Fibroblast of mammary gland (primary cell): ENCODE measurements at places on chromosomes 3 and 15.

- DNase-seq, result no peak
Measured at GRCh38 chr3:177860184-177860583, 662.9 kb upstream of the TBL1XR1 start.

GRCh38 chr15:74227968-74228722 lies 8.0 kb upstream of the CCDC33 start:
- DNase-seq, result peak; percentile 31

DNA sequence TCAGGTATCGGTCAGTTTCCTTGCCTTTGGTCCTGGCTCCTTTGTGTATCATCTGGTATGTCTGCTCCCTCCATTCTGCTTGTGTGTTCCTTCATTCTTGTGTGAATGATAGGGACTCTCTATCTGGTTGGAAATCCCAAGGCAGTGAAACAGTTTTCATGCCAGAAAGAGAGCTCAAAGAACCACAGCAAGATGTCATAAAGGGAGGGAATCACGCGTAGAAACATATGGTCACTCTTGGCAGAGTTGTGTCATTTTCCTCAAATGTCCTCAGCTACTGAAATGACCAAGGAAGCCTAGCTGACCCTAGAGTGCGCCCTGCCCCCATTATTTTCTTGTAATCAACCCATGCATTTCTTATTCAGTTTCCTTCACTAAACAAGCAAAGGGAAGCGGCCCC lies 48.0 kb downstream of the RASGRP1 start:
- no peak for DNase-seq

GRCh38 chr3:108146139-108146538 lies 55.3 kb upstream of the CD47 start:
- no peak for DNase-seq

DNA sequence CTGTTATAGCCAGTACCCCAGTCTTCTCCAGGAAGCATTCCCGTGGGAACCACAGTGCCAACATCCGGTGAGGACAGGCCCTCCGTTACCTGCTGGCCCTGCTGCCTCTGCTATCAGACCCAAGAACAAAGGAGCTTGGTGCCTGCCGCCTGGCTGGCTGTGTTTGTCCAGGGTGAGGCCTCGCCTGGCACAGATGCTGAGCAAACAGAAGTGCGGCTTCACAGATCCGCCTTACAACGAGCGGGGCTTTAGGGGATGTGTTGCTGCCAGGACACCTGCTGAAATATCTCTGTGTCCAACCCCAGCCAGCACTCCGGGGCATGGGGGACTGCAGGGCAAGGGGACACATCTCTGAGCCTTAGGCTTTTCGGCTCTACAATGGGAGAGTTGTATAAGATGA lies 2.2 kb upstream of the EPHB3 start:
- DNase-seq, result no peak

GRCh38 chr3:25648925-25649830 lies 15.5 kb downstream of the TOP2B start:
- no peak for DNase-seq

- no peak for DNase-seq
Measured at GRCh38 chr3:197406266-197406665, 107.9 kb upstream of the DLG1 start.

GRCh38 chr3:15120986-15121385 lies 22.0 kb upstream of the RBSN start:
- no peak for DNase-seq

DNA sequence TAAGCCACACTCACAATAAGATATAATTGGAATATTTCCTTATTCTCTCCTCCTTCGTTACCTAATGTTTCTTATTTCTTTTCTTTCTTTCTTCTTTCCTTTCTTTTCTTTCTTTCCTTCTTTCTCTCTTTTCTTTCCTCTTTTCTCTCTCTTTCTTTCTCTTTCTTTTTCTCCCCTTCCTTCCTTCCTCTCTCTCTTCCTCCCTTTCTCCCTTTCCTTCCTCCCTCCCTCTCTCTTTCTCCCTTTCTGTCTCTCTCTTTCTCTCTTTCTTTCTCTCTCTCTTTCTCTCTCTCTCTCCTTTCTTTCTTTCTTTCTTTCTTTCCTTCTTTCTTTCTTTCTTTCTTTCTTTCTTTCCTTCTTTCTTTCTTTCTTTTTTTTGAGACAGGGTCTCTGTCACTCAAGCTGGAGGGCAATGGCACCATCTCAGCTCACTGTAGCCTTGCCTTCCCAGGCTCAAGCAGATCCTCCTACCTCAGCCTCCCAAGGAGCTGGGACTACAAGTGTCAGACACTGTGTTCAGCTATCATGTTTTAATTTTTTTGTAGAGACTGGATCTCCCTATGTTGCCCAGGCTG lies 19.3 kb upstream of the PIAS1 start:
- no peak for DNase-seq

GRCh38 chr3:49841126-49841696 lies 15.2 kb downstream of the TRAIP start:
- peak; percentile 20 for DNase-seq

DNA sequence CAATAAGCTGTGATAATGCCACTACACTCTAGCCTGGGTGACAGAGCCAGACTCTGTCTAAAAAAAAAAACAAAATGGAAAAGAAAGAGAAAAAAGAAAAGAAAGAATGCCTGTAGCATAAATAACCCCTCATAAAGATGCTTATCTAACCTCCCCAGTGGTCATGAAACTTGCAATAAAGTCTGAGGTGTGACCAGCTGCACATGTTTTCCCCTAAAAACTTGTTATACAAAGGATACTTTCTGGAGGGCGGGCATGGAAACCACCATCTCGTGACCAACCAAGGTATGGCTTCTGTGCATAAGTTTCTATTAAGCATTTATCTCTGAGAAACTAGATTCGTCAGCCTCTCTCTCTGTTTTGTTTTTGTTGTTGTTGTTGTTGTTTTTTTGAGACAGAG lies 21.8 kb downstream of the CCDC32 start:
- no peak for DNase-seq

DNA sequence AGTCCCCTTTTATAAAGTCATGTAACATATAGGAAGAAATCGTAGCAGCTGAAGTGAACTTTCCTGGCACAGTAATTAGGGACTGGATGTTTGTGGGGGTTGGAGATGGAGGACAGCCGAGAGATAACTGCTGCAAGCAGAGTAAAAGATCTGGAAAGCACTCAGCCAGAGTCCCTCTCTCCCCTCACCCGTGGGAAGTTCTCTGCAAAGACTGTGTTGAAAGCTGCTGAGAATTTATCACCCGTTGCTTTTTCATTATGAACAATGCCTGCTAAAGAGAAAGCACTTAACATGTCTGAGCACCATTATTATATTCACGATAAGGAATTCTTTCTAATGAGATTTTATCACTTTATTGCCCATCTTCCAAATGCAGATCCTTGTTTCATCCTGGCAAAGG lies 248.8 kb downstream of the SHOX2 start:
- no peak for DNase-seq

DNA sequence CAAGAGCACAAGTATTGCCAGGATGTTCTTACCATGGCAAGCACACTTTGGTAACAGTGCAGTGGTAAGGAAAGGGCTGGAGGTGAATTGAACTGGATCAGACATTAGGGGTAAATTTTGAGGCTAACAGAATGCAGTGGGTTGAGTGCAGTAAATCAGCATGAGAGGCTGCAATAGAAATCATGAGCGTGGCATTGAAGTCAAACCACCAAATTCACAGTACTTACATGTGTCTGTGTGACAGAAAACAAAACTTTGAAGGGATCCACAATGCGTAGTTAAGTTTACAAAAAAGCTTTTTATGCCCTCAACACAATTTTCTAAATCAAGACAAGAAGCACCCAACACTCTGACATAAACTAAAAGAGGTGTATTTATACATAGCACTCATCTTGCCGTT lies 428.0 kb upstream of the ARHGEF26 start:
- DNase-seq, result no peak

GRCh38 chr3:105214590-105214989 lies 152.1 kb upstream of the ALCAM start:
- DNase-seq, result no peak

GRCh38 chr15:49809894-49810609 lies 189.2 kb downstream of the DTWD1 start:
- DNase-seq, result no peak

- peak; percentile 48 for DNase-seq
Measured at GRCh38 chr3:81886081-81886480, 124.6 kb upstream of the GBE1 start.

DNA sequence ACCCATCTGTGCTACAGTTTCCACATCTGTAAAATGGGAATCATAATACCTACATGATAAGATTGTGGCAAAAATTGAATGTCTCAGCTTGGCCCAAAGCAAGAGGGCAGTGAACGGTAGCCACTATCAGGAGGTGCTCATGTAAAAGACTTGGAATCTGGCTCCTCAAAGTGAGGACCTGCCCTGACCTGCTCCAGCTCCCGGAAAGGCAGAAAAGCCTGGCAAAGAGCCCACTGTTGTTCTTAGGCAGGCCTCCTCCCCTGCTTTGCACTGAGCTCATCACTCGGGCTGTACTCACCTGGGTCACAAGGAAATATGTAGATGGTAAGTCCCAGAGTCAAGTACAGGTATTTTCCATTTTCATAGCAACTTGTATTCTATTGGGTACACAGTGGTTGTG lies 250.7 kb upstream of the TBL1XR1 start:
- DNase-seq, result no peak

GRCh38 chr3:40152482-40153133 lies 156.9 kb upstream of the EIF1B start:
- DNase-seq, result no peak

DNA sequence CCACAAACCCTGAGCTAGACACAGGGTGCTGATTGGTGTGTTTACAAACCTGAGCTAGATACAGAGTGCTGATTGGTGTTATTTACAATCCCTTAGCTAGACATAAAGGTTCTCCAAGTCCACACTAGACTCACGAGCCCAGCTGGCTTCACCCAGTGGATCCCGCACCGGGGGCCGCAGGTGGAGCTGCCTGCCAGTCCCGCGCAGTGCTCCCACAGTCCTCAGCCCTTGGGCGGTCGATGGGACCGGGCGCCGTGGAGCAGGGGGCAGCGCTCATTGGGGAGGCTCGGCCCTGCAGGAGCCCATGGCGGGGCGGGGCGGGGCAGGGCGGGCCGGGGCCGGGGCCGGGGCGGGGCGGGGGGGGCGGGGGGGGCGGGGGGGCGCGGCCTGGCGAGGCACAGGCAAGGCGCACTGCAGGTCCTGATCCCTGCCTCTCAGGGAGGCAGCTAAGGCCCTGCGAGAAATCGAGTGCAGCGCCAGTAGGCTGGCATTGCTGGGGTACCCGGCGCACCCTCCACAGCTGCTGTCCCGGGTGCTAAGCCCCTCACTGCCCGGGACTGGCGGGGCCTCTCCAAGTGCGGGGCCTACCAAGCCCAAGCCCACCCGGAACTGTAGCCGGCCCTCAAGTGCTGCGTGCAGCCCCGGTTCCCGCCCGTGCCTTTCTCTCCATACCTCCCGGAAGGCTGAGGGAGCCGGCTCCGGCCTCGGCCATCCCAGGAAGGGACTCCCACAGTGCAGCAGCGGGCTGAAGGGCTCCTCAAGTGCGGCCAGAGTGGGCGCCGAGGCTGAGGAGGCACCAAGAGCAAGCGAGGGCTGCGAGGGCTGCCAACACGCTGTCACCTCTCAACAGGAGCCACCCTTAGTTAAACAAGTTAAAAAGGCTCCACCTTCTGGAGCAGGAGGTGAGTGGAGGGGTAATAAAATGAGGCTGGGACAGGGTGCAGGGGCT lies 9.8 kb upstream of the TMEM40 start:
- DNase-seq, result no peak

- DNase-seq, result no peak
Measured at GRCh38 chr15:89749054-89749453, 2.0 kb downstream of the MESP1 start.

DNA sequence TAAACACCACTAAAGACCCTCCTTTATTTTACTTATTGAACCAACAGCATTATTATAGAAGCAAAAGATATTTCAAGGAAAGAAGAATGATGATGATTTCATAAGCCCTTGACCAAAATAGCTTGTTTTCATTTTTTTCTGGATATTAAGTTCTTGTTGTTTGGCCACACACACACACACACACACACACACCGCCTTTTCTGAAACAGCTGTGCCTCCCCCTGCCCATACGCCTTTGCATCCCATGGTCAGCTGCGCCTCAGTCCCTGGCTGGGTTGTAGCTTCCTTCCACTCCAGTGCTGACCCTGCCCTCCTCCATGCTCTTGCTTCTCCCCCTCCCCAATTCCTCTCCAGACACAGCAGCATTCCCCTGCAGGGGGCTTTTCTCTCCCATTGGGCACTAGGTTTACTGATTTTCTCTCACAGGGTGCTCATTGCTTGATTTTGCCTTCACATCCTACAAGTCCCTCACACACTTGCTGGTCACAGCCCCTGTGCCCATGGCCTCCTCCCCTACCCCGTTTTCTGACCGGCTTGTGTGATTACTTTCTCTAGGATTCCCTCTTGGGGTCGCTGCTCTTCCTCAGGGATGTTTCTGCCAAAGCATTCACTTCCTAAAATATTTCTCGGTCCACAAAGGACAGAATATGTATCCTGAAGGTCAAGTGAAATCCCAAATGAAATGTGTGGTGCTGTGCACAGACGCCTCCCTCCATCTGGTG lies 18.4 kb downstream of the MESP1 start:
- no peak for DNase-seq

- DNase-seq, result no peak
Measured at GRCh38 chr3:69178082-69178481, 55.7 kb upstream of the LMOD3 start.

- DNase-seq, result no peak
Measured at GRCh38 chr3:38647217-38647970, 2.1 kb downstream of the SCN5A start.

DNA sequence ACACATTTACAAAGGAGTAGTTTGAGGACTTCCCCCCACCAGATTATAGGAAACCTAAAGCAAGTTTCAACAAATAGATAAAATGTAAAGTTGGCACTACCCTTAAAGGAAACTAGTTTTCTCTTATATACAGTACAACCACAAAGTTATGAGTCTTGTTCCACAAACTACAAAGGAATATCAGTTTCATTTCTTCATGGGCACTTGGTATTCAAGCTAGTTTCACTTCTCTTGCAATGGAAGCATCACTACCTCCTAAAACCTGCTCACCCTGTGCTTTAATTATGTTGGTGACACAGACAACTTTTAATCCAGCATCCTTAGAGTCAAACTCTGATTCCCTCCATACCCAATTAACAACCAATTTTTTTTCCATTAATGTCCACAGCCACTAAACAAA lies 707.0 kb downstream of the ROBO2 start:
- DNase-seq, result no peak

GRCh38 chr3:181056136-181056732 lies 66.7 kb upstream of the DNAJC19 start:
- DNase-seq, result no peak
